ENCODE measurements at places on chromosomes 12 and 14. TPM values are rescaled to one million over a fixed set of nuclear protein-coding genes. Genes with fewer than 3 reads are reported as not detected.

ANO2 gene
- 11.3 TPM for total RNA-seq

EPYC gene
- total RNA-seq, result not detected

FLRT2 gene
- 134 TPM for total RNA-seq

GRCh38 chr14:98103705-98104104 lies 1168.3 kb downstream of the BCL11B start:
- no peak for DNase-seq

GRCh38 chr14:39158222-39158858 lies 11.8 kb downstream of the TRAPPC6B start:
- DNase-seq, result no peak

DNA sequence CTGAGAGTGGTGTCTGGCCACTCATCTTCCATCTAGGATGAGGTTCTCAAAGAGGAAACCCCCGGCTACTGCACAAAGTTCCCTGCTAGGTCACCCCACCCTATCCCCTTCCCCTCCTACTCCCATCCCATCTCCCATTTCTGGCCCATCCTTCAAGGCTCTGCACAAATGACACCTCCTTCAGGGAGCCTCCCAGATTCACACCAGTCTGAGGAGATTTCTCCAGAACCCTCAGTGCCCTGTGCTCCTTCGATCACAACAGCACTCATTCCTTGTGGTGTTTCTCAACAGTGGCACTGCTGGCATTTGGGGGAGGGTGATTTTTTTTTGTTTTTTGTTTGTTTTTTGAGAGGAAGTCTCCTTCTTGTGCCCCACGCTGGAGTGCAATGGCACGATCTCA lies 2.9 kb downstream of the CAMKK2 start:
- no peak for DNase-seq

DNA sequence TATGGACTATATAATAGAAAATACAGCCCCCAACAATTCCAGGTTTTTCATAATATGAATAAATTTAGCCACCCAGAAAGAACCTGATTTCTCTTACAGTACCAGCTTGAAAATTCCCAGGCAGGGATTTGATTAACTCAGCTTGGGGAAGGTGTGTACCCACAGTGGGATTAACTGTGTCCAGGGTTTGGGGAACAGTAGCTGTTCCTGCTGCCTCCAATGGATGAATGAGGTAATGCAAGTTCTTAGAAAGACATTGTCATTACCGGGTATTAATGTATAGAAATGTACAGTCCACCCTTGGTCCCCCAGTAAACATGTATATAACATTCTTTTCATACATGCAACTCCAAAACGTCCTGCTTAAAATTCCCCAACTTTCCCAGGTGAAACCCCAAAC lies 115.6 kb downstream of the LRIG3 start:
- no peak for DNase-seq

DNA sequence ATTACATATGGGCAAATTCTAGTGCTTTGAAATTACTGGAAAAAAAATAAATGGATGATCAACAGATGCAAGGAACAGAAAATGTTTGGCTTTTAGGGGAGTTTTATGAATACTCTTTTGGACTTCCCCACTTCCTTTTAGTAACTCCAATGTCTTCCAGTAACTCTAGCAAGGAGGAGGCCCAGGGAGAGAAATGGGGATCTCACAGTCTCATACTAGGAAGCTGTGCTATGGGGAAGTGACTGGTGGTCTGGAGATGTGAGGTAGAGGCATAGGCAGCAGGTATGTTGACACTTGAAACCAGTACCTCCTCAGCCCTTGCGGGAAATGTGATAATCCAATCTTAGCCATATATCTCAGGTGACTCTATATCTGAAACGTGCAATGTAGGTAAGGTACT lies 68.1 kb downstream of the CRADD start:
- DNase-seq, result no peak
